ENCODE measurements at places on chromosomes 16 and 17.
A peak's percentile ranks its signal among the peaks of the same experiment; 100 is the strongest.

- peak; percentile 71 for DNase-seq
These were observed 21.2 kb downstream of the SMG6 start for GRCh38 chr17:2282297-2282873.

DNA sequence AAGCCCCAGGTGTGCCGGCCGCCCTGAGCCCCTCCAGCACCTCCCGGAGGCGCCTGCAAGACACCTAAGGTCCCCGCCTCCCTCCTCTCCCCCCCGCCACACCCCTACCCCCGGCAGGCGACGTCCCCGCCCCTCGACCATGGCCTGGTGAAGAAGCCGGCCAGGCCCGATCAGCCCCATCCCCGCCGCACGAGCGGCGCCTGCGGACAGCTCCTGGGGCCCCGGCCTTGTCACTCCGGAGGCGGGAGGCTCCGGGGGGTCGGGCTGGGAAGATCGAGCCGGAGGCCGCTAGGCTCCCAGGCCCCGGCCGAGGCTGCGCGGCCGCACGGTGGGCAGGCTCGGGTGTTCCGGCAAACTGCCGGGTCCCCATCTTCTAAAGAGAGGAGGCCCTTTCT, 405 bp upstream of the ACE start:
- no peak for DNase-seq

GRCh38 chr16:71734511-71734910, 10.0 kb upstream of the PHLPP2 start:
- DNase-seq: no peak

DNA sequence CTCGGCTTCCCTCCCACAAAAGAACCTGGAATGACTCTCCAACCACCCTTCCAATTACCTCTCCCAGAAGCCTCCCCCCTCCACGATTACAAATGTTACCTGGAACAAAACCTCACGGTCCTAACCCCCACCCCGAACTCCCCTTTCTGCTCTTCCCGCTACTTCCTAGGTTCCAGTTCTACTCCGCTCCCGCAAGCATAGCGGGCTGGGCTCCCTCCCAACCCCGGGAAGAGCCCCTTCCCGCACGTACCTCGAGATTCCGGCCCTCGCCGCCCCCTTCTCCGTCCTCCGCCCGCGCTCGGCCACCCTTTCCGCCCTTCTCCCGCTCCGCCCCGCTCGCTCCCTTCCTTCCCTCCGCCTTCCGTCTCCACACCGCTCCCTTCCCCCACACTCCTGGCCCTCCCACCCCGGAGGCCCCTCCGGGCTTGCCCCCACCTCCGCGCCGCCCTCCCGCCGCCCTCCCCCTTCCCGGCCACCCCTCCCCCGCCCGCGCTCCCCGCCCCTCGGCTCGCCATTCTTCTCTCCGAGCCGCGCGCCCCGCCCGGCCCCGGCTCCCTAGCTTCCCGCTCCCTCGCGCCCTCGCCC, 457 bp downstream of the CHTF8 start:
- DNase-seq: peak; percentile 25

GRCh38 chr16:54110016-54110981, 176.3 kb downstream of the IRX3 start:
- no peak for DNase-seq

GRCh38 chr17:4949321-4950074, 1.2 kb upstream of the PFN1 start:
- DNase-seq: peak; percentile 43

GRCh38 chr17:67433248-67433924, 56.3 kb downstream of the PITPNC1 start:
- no peak for DNase-seq

GRCh38 chr17:78675836-78676235, 98.6 kb upstream of the DNAH17 start:
- DNase-seq: no peak

GRCh38 chr16:28104404-28104803, 40.9 kb upstream of the GSG1L start:
- DNase-seq: no peak

DNA sequence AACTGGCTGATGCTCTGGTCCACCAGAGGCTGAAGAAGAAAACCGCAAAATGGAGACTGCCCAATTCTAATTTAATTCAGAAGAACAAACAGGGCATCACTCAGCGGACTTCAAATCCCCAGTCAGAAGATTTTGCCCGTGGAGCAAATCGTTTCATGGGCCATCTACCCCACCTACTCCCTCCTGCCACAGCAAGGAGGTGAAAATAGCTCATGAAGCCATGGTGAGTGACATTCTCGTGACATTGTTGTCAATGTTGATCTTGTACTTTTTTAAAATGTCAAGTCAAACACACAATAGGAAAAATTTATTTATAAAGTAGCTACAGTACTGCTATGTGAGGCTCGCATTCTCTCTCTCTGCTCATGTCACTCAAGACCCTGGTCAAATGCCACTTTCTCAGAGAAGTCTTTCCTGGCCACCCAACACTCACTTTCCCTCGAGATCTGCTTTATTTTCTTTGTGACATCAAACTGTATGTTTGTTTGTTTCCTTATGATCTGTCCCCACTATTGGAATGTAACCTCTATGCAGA, 31.3 kb upstream of the SOX9 start:
- DNase-seq: no peak

DNA sequence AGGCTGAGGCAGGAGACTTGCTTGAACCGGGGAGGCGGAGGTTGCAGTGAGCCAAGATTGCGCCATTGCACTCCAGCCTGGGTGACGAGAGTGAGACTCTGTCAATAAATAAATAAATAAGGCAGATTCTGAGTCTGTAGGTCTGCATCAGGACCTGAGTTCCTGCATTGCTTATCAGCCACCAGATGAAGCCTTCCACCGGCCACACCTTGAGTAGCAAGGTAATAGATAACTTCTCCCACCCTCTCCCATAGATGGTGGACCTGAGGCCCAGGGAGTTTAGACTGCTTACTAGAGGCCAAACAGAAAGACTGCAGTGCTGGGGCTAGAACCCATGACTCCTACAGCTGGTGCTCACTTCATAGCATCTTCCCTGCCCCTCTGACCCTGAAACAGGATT, 22.1 kb downstream of the ZP2 start:
- no peak for DNase-seq

DNA sequence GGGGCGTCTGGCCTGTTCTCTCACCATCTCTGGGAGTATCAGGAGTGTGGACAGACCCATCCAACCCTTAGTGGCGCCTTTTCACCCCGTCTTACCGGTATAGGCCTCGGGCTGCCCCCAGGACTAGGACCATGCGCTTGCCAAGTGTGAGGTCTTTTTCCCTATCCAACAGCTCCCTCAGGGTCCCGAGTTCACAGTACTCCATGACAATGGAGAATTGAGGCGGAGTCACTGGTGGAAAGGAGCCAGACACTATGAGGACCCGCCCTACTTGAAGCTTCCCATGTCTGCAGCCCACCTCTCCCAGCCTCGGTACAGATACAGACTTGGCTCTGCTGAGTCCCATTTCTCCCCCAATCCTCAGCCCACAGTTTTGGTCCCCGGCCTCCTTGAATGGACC, 15.9 kb upstream of the RFWD3 start:
- no peak for DNase-seq

GRCh38 chr17:62706598-62707424, 79.3 kb downstream of the MRC2 start:
- DNase-seq: no peak

DNA sequence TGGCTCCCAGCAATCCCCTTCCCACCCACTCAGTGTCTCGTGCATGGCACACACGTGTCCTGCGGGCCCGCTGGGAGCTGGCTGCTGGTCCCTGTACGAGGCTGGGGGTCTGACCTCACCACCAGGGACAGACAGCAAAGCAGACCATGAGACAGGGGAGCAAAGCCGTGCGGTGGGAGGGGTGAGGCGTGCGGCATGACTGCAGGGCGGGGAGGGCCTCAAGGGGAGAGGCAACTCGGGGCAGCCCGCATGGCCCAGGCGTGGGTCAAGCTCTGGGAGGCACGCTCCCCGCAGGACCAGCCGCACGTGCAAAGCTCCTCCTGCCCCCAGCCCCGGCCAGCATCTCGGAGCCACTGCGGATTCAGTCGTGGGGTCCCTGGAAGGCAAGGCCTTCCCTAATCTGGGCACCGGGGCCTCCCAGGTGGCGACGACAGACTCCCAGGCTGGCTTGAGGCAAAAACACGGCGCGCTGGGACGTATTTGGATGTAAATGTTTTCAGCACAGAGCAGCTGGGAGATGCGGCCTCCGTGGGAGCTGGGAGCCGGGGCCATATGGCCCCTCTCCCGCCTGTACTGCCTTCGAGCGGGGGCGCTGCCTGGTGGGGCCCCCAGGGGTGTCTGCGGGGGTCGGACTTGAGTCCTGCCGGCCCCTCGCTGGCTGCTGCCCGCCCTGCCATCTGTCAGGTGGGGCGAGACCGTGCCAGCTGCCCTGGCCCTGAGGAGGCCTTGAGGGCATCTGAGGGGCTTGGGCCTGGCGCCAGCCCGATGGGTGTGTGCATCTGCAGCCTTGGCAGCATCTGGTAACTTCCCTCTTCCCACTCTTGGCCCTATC, 12.2 kb upstream of the CBFA2T3 start:
- DNase-seq: peak; percentile 97

- DNase-seq: peak; percentile 27
These were observed 1.6 kb downstream of the PRSS41 start for GRCh38 chr16:2799859-2800226.

DNA sequence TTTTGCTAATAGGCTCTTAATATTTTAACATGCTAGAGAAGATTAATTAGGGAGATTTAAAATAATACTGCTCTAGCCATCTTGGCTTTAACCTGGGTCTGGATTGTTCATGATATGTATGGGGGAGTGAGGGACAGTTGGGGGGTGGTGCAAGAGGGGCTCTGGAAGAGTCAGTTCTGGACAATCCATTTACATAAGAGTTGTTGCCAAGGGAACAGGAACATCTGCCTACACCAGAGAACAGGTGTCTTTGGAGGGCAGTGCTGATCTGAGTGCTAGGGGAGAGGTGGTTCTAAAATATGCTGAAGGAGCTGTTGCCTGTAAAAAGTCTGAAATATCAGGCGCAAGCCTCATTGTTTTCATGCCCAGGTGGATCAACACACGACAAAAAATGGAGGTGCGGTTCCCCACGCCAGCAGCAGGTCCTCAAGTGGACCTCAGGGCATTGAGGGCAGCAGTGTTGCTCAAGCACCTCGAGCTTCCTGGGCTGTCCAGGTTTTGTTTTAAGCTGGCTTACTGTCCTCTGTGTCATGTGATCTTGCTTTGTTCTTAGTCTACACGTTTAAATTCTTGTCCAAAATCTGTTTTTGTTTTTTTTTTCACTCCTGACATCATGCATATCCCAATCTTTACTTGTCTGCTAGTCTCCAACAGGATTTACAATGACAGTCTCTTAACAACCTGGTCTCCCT, 25.4 kb upstream of the WSB1 start:
- DNase-seq: no peak

- no peak for DNase-seq
These were observed 1.4 kb downstream of the CD19 start for GRCh38 chr16:28933171-28933570.

DNA sequence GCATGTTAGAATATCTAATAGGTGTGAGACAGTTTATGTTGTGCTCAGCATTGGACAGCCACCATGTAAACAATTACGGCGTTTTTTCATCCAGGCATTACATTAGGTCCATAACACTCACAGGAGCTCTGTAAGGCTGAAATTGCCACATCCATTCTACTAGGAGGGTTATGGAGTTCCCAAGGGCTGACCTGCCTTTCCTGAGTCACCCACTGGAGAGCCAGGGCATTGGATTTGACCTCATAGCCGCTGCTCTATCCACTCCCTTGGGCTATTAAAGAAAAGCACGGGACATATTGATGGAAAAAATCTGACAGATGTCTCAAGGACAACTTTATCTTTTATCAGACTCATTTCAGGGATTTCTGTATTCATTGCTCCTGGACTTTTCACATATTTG, 306.3 kb upstream of the HSBP1 start:
- no peak for DNase-seq

DNA sequence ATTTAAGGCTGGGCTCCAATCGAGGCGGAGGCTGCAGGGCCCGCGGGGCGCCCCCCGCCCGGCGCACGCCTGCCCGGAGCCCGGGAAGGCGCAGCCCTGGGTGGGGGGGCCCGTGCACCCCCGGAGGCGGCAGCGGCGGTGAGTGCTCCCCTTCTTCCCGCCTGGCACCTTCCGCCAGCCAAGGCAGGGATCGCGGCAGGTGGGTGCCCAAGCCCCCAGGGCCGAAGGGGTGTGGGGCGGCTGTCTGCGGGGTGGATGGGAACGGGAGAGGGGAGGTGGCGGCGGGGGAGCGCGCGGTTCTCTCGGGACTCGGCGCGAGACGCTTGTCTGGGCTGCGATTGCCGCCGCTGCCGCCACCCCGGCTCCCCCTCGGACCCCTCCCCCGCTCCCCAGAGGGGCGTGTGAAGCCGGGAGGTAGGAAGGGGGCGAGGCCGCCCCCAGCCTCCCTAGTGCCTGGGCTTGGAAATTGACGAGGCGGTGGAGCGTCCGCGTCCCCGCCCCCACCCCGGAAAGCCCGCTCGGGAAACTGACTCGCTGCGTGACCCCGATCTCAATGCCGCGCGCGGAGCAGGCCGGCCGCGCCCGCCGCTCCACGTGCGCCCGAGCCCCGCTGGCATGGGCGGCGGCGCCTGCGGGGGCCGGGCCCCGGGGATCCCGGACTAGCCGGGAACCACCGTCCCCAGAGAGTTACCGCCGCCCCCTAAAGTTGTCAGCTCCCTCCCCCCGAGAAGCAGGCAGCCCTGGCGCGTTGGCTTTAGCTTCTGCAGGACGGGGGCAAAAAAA, 231.5 kb downstream of the MRTFB start:
- no peak for DNase-seq

DNA sequence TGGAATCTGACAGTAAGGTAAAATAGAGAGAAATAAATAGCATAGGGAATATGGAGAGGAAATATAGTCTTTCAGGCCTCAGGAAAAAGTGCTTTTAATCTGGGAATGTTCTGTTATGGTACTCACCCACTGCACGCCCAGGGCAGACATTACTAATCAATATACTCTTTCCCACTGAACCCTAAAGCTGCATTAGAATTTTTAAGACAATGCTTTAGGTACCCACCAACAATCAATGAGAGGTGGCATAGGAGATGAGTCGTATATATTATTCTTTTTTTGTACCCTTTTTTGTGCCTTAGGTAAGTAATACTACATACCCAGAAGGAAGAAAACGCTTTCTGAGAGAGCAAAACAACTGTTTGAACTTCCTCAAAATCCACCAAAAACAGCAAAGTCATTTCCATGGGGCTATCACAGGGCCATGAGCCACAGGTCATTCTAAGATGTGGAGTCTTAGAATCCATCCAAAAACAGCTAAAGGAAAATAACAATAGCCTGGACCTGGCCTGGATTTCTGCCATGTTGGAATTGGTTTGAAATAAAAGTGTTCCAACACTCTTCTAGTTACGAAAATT, 542.1 kb downstream of the XYLT1 start:
- DNase-seq: no peak
